ENCODE measurements at places on chromosomes 6 and 20. TPM values are rescaled to one million over a fixed set of nuclear protein-coding genes. Genes with fewer than 3 reads are reported as not detected.

DNA sequence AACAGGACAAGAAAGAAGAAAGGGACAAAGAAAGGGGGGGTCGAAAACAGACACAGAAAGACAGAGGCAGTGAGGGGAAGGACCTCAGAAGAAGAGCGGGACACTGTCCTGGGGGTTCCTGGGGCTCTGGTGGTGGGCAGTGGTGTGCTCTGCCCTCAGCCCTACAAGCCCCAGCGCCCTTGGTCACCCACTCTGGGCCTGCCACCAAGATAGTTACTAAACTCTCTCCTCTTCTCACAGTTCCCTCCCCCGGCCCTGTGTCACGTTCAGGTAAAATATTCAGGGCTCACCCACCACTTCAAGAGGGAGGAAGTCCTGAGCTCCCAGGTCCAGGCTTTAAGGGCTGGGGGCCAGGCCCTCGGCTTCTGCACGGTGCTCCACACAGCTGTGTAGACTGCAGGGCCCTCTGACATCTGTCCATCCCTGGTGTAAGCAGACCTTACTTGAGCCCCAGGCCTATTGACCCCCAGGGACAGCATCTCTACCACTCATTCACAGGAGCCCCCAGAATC is 87.4 kb downstream of the MRPL14 start:
- no peak for DNase-seq

DNA sequence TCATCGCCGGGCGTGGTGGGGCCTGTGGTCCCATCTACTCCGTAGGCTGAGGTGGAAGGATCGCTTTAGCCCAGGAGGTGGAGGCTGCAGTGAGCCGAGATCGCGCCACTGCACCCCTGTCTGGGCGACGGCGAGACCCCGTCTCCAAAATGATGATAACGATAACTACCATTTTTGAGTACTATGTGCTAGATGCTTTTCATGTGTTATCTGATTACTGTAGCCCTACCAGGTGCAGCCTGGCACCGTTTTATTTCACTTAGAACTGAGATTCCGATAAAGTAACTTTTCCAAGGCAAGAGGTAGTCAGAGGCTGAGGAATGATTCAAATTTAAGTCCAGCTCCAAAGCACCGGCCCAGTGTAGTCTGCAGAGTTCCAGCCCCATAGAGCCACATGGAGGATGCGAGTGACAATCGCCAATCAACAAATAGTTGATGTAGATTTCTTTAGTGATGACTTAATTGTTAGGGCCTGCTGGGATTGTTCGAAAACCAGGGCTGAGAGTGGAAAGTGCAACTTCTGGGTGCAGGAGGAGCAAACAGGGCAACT is 727 bp downstream of the ERMARD start:
- DNase-seq, result no peak

Gene MYLK2
- total RNA-seq, result not detected

DNA sequence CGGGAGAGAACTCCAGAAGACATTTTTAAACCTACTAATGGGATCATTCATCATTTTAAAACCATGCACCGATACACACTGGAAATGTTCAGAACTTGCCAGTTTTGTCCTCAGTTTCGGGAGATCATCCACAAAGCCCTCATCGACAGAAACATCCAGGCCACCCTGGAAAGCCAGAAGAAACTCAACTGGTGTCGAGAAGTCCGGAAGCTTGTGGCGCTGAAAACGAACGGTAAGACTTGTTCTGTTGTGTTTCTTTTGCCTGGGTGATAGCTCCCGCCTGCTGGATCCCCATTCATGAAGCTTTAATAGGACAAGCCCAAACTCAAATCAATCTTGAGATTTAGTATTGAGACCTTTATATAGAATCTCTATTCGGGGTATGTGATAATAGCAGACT is 4.2 kb downstream of the TNFAIP3 start:
- no peak for DNase-seq

Gene NKAPL
- 6.7 TPM for total RNA-seq
